ENCODE measurements at places on chromosomes 6 and 20.

DNA sequence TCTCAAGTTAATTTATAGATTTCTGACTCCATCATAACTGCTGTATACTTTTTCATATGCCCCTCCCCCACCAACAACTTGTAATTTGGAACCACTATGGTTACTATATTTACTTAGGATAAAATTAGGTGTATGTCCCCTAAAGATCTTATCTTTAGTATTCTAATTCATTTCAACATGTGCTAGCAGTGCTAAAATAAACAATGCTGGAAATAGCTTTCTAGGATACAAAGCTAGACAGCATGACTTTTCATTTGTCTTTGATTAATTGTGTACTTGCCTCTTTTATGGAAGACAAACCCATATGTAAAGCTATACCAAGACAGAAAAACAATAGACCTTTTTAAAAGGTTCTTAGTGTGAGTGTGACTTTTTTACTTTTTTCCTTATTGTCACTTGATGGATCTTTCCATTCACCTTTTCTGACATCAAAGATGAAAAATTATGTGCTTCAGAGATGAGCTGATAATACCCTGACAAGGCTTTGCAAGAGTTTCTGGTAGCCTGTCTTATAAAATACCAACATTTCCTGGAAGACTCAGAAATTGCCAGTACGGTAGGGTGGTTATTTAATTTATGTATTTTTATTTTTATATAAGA lies 31.2 kb upstream of the POPDC3 start:
- no peak for DNase-seq

GRCh38 chr6:82040405-82041221 lies 206.9 kb downstream of the IBTK start:
- no peak for DNase-seq

- DNase-seq: no peak
These were observed 32.9 kb downstream of the MMUT start for GRCh38 chr6:49430187-49430586.

DNA sequence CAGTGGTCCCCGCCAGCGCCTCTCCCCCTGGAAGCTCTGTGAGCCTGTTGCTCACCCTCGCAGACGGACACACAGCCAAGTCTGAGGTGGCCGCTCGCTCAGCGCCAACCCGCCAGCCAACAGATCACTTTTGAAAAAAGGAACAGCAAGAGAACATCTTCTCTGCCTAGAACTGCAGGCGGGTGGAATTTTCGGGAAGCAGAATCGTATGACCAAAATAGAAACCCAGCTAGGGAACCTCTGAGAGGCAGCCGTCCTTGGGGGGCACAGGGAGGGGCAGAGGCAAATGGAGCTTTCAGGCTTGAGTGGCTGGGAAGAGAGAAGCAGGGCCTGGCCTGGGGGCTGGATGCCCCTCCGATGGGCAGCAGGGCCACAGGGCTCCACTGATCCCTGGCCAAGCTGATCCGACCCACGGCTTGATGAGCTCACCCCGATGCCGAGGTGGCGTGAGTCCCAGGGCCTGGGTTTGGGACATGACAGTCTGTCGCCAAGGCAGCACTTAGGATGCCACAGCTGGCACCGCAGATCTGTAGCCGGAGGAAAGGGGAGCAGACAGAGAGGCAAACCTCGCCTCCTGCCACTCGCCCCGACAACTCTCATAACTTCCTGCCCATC lies 9.8 kb downstream of the NFATC2 start:
- peak; percentile 59 for DNase-seq

- no peak for DNase-seq
These were observed 215.4 kb upstream of the CCN2 start for GRCh38 chr6:132166526-132167051.

- peak; percentile 13 for DNase-seq
These were observed 864.2 kb downstream of the KIF16B start for GRCh38 chr20:15708984-15709598.

- no peak for DNase-seq
These were observed 49.3 kb downstream of the GFOD1 start for GRCh38 chr6:13438126-13438525.

- no peak for DNase-seq
These were observed 11.4 kb downstream of the TEAD3 start for GRCh38 chr6:35485402-35485877.

- DNase-seq: no peak
These were observed 23.2 kb upstream of the FAM135A start for GRCh38 chr6:70390067-70390466.

DNA sequence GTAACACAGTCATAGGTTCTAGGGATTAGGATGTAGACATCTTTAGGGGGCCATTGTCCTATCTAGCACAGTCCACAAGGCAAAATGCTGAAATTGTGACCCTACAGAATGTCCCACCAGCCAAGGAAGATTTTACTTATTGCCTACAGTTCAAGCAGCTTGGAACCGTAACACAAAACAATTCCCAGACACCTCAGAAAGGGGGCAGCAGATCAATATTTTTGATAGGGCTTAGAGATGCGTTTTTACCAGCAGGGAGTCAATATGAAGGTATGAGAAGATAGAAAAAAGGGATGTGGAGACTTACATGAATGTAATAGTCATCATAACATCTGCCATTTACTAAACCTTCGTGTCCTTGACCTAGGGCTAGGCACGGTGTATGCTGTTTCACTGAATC lies 81.0 kb downstream of the TMEM170B start:
- DNase-seq: no peak

- DNase-seq: no peak
These were observed 11.7 kb downstream of the TSHZ2 start for GRCh38 chr20:52983726-52984450.

DNA sequence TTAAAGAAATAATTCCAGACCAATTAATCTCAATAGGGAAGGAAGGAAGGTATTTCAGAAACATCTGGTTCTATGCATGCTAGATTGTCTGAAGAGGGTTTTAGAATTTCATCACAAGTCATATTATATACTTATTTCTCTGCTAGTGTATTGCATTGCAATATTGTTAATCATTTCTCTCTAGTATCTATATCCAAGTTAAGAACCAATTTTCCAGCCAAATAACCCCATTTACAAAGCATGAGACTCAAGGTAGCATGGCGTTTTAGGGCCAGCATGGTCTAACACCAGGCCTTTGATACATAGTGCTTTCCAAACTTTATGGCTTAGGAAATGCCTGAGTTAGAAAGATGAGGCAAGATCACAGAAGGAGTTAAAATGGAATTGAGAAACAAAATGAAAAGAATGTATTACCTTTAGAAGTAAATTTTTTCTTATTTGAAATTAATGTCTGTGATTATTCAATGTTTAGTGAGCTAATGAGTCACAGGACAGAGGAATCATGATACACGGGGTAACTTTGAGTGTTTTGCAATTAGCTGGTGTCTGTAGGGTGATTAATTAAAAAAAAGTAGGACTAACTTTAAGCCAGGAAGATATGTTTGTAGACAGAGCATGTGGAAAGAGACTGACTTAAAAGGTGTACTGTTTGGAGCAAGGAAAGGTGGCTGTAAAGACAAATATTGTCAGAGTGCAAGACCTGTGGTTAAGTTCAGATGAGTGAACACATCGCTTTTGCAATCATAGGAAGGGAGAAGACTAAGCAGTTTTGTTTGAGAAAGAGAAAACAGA lies 1006.2 kb upstream of the CITED2 start:
- no peak for DNase-seq

DNA sequence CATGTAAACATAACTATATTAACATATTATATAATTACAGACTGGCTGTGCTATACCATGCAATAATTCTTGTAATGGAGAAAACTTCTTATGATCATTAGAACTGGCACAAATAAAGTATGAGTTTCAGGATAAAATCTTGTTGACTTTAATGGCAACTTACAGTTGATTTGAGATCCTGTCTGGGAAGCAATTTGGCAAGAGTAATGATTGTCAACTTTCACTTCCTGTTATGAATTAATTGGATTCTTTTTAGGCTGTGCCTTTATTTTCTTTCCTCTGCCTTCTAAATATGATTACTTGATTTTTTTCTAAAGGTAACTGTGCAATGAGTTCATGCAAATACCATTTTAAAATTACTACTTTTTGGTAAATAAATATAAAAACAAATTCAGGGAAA lies 158.1 kb upstream of the B3GAT2 start:
- no peak for DNase-seq

DNA sequence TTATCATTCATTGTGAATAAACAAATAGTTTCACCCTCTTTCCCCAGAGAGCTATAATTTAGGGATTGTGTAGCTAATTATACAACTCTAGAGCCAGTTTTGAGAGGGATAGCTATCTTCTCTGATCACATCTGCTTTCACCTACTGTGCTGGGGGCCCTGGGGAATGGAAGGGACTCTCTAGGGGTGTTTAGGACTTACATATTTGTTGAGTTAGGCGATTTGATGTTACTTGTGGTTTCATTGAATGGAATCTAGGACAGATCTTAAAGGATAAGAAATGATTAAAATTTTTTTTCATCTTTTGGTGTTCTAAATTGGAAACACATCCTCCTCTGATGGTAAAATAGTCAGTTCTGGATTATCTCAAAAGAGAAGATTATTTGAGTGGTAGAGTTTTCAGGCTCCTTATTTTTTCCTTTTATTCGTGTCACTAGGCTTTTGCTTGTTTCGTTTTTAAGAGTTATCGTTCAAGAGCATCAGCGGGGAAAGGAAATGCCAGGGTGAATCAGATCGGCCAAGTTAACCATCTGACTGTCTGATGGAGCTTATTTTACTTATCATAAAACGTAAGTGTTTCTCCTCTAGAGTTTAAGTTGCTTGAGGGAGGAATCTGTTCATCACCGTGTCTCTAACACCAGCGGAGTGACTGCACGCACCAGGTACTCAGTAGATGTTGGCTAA lies 236.7 kb downstream of the FARS2 start:
- DNase-seq: no peak

DNA sequence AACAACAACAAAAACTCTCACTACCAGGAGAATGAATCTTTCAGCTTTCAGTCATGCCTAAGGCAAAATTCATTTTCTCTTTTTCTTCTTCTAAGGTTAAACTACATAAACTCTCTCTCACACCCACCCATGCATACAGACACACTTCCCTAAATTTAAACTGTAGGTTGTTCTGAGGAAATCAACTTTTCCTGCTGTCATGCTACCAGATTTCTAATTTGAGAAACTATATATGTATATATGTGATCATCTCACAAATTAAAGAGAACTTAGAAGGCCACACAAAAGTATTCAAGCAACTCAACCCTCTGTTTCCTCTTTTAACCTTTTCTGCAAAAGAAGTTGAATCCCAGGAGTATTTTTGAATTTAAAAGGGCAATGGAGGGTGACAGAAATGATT lies 532.5 kb downstream of the KIF16B start:
- DNase-seq: no peak

DNA sequence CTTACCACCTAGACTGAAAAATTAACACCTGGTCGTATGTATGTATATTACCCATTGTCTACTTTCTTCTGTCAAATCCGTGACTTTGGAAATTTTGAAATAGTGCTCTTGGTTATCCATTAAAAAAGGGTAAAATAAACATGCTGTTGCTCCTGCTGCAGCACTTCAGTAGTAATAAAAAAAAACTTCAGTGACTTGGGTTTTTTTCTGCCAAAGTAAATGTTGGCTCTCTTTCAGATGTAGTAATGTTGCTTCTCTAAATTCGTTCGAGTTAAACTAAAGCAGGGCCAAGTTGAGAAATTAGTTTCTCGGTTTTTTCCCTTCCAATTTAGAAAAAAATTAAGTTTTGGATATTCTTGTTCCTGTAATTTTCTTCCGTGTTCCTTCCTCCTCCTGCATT lies 34.2 kb downstream of the JARID2 start:
- DNase-seq: no peak

- no peak for DNase-seq
These were observed 85.6 kb downstream of the TRERF1 start for GRCh38 chr6:42366011-42366705.

- DNase-seq: no peak
These were observed 13.5 kb downstream of the GPR63 start for GRCh38 chr6:96823743-96824142.

- DNase-seq: no peak
These were observed 541.6 kb upstream of the POU3F2 start for GRCh38 chr6:98292810-98293209.

- DNase-seq: no peak
These were observed 6.9 kb upstream of the RNF144B start for GRCh38 chr6:18380158-18380836.

DNA sequence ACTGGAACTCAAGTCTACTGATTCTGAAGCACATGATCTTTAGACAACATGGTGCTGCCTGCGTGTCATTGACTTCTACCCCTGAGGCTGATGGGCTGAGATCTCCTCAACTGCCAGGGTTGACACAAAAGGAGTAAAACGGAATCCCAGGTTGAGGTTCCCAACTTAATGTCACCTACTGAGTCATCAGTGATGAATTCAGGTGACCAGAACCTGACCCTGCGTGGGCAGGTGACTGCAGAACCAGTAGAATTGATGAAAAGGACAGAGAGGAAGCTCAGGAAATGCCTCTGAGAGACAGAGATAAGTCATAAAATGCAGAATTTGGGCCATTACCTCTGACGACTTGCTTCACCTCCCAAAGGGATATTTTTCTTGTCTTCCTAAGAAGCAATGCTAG lies 7.7 kb upstream of the KIZ start:
- no peak for DNase-seq

DNA sequence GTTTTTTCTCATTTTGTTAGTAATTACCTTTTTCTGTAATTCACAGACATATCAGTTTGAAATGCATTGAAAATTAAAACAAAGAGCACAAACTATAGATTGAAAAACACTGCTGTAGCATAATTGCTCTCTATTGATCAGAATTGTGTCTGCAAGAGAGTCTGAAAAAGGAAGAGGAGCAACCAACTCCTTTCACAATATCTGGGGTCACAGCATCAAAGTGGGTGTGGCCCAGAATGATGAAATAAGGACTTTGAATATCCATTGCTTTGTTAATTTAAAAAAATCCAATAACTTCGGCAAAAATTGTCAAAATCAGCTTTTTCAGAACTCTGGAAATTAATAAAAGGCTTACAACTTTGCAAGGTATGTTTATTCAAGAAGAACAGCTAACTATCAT lies 99.2 kb downstream of the MYLK4 start:
- no peak for DNase-seq

All from CD4-positive, alpha-beta T cell treated with Interleukin-12 subunit alpha and Interleukin-12 subunit beta, for 1 hour (primary cell).